ENCODE measurements at places on chromosomes 5 and 9. TPM values are rescaled to one million over a fixed set of nuclear protein-coding genes. Genes with fewer than 3 reads are reported as not detected.

The SURF1 gene
- 35.4 TPM for total RNA-seq

- no peak overlapping the region for H3K27ac ChIP-seq
- no peak overlapping the region for H3K4me3 ChIP-seq
- H3K4me1 ChIP-seq = no peaks in the 10 kb centered on the region
- DNase-seq = no peak
- no peaks in the 10 kb centered on the region for H3K36me3 ChIP-seq
Measured at GRCh38 chr9:100459963-100460362, 13.0 kb upstream of the TMEFF1 start.

DNA sequence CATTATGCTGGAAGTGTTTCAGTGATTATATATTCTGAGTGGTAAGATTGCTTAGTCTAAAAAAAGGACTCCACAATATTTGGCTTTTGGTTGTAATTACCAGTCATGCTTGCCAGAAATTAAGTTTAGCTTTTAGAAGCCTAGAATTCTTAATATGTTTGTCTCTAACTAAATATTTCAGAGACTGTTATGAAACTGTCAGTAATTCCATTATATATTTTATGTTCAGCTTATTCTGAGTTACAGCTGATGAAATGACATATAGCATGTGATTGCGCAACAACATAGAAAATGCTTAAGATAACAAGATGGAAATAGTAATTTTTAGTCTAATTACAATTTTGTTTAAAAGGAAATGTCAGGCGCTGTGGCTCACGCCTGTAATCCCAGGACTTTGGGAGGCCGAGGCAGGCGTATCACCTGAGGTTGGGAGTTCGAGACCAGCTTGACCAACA, 44.2 kb downstream of the KIAA1958 start:
- H3K27me3 ChIP-seq = no peaks in the 10 kb centered on the region
- H3K36me3 ChIP-seq = peaks cover 2% of the 10 kb centered on the region
- H3K27ac ChIP-seq = no peak overlapping the region

- peaks cover 8% of the 10 kb centered on the region for H3K36me3 ChIP-seq
- no peak overlapping the region for H3K4me3 ChIP-seq
- no peak for DNase-seq
- H3K27ac ChIP-seq = peak overlapping the region; percentile 41
- H3K4me1 ChIP-seq = peaks cover 20% of the 10 kb centered on the region
- H3K27me3 ChIP-seq = no peaks in the 10 kb centered on the region
Measured at GRCh38 chr9:19975499-19975898, 186.7 kb upstream of the SLC24A2 start.

GRCh38 chr9:101126556-101126955, 98.0 kb downstream of the PLPPR1 start:
- H3K36me3 ChIP-seq = no peaks in the 10 kb centered on the region
- no peak overlapping the region for H3K4me3 ChIP-seq
- H3K27me3 ChIP-seq = no peaks in the 10 kb centered on the region
- no peak for DNase-seq

GRCh38 chr9:16801871-16802466, 68.5 kb downstream of the BNC2 start:
- H3K27ac ChIP-seq = no peak overlapping the region
- no peaks in the 10 kb centered on the region for H3K27me3 ChIP-seq
- no peaks in the 10 kb centered on the region for H3K36me3 ChIP-seq
- H3K4me3 ChIP-seq = no peak overlapping the region
- H3K4me1 ChIP-seq = no peaks in the 10 kb centered on the region

DNA sequence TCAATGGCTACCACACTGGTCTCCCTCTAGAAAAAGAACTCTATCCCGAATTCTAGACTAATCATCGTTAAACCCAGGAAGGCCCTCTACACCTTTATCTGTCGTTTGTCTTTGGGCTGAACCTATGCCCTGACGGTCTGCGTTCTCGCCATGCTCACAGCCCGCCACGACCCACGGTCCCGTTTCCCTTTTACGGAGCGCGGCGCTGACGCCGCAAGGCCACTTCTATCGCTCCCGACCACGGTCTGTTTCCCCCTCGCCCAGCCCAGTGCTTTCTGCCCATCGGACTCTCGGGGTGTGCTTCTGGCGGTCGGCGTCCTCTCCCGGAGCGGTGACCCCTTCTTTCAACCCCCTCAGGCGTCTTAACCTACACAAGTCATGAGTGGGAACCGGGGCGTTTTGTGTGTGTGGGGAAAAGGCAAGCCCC, 974 bp downstream of the C9orf40 start:
- peak overlapping the region; percentile 97 for H3K27ac ChIP-seq
- H3K4me1 ChIP-seq = peaks cover 50% of the 10 kb centered on the region
- H3K4me3 ChIP-seq = peak overlapping the region; percentile 98
- H3K27me3 ChIP-seq = no peaks in the 10 kb centered on the region
- peaks cover 18% of the 10 kb centered on the region for H3K36me3 ChIP-seq

DNA sequence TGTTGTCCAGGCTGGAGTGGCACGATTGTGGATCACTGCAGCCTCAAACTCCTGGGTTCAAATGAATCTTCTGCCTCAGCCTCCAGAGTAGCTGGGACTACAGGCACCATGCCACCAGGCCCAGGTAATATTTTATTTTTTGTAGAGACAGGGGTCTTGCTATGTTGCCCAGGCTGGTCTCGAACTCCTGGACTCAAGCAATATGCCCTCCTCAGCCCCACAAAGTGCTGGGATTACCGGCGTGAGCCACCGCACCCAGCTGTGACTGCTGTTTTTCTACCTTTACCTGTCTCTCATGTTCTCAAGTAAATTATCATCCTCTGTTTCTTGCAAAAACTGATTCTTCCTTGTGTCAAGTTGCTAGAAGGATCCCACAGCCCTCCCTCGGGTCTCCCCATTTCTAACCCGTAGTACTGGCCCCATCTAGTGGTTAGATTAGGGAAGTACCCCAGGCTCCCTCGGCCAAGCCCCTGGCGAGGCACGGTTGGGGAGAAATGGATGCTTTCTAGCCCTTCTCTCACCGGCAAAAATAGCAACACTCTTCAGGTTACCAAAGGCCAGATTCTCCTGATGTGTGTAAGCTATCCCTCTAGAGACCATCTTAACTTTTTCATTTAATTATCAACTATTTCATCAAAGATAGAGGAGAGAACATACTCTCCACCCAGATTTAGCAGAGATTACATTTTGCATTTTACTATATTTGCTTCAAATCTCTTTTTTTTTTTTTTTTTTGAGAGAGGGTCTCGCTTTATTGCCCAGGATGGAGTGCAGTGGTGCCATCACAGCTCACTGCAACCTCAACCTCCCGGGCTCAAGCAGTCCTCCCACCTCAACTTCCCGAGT, 19.2 kb upstream of the TOR1B start:
- no peak overlapping the region for H3K4me3 ChIP-seq
- H3K36me3 ChIP-seq = no peaks in the 10 kb centered on the region
- peak; percentile 81 for DNase-seq
- peaks cover 20% of the 10 kb centered on the region for H3K27me3 ChIP-seq
- no peak overlapping the region for H3K27ac ChIP-seq

The ZNF474 gene
- not detected for total RNA-seq

DNA sequence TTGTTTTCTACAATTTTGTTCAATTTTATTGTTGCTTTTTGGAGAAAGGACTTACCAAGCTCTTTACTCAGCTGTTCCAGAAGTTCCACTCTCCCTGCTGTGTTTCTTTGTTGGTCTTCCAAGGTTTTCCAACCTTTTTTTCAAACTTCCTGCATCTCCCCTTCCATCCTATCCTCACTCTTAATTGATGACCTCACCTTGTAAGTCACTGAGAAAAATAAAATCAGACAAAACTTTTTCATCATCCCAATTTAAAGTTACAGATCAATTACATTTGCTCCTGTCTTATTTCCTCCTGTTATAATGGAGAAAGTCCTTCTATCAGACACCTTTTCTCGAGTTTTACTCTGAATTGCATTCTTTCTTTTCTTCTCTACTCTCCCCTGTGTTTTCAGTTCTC, 121.1 kb downstream of the DMXL1 start:
- DNase-seq = no peak
- no peaks in the 10 kb centered on the region for H3K27me3 ChIP-seq
- peaks cover 11% of the 10 kb centered on the region for H3K4me1 ChIP-seq

GRCh38 chr5:143749581-143750205, 62.3 kb upstream of the HMHB1 start:
- no peaks in the 10 kb centered on the region for H3K4me1 ChIP-seq
- H3K4me3 ChIP-seq = no peak overlapping the region
- peaks cover 3% of the 10 kb centered on the region for H3K27me3 ChIP-seq
- no peak for DNase-seq
- no peaks in the 10 kb centered on the region for H3K36me3 ChIP-seq
- H3K27ac ChIP-seq = no peak overlapping the region

- no peak overlapping the region for H3K27ac ChIP-seq
- no peaks in the 10 kb centered on the region for H3K4me1 ChIP-seq
- no peak overlapping the region for H3K4me3 ChIP-seq
- H3K36me3 ChIP-seq = peaks cover 3% of the 10 kb centered on the region
- no peaks in the 10 kb centered on the region for H3K27me3 ChIP-seq
Measured at GRCh38 chr5:43711496-43711895, 108.5 kb downstream of the NNT start.

DNA sequence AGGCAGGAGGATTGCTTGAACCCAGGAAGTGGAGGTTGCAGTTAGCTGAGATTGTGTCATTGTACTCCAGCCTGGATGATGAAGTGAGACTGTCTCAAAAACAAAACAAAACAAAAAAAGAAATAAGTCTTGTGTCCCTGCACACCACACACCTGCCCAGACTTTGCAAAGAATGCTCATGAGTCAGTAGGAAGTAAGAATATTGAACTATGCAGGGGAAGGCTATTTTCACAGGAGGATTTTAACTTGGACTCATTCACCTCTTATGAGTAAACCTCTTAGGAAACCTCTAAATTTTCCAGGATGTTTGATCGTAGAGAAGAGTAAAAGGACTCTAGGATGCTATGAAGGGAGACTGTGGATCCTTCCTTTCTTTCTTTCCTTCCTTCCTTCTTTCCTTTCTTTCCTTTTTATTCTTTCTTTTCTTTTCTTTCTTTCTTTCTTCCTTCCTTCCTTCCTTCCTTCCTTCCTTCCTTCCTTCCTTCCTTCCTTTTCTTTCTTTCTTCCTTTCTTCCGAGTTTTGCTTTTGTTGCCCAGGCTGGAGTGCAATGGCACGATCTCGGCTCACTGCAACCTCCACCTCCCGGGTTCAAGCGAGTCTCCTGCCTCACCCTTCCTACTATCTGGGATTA, 96.7 kb upstream of the CLINT1 start:
- H3K36me3 ChIP-seq = no peaks in the 10 kb centered on the region
- peaks cover 22% of the 10 kb centered on the region for H3K27me3 ChIP-seq
- H3K27ac ChIP-seq = no peak overlapping the region
- H3K4me3 ChIP-seq = no peak overlapping the region

DNA sequence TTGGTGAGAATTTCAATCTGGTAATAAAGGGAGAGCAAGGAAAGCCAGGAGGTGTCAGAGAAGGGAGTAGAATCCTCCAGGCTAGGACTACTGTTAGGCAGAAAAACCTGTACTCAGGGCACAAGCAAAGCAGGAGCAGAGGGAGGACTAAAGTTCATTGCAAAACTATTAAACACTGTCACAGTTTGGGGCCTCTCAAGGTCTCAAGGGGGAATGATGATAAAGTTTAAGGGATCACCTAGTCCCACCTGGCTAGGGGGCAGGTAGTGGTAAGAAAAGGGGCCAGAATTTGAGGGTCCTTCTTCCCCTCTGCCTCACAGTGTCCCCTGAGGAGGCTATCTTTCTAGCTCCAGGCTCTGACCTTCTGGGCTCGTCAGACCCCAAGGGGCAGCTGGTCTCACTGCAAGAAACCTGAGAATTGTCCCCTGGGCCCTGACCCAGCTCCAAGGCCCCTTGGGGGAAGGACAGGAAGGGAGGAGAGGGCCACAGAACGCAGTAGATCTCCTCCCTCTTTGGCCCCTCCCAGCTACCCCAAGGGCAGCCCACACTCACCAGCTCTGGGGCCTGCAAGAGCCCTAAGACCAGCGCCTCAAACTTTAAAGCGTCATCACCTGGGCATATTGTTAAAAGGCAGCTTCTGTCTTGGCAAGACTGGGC, 974 bp downstream of the CCDC69 start:
- peaks cover 27% of the 10 kb centered on the region for H3K36me3 ChIP-seq
- H3K27me3 ChIP-seq = no peaks in the 10 kb centered on the region
- peak; percentile 82 for DNase-seq
- H3K27ac ChIP-seq = peak overlapping the region; percentile 91
- H3K4me3 ChIP-seq = peak overlapping the region; percentile 93

The SLC23A1 gene
- total RNA-seq = 2.5 TPM

DNA sequence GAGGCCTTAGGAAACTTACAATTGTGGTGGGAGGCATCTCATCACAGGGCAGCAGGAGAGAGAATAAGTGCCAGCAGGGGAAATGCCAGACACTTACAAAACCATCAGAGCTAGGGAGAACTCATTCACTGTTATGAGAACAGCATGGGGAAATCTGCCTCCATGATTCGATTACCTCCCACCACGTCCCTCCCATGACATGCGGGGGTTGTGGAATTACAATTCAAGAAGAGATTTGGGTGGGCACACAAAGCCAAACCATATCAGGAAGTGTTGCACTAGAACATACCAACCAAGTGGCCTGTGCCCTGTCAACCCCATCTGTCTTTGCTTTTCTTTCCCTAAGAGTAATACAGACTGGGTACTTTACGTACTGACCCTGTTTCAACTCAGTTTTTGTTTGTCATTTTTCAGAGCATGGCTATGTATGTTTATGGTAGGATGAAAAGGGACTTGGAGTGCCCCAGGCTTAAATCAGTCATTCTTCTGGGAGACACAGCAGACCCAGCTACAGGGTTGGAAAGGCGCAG, 58.3 kb upstream of the TGFBR1 start:
- peaks cover 60% of the 10 kb centered on the region for H3K4me1 ChIP-seq
- peaks cover 25% of the 10 kb centered on the region for H3K36me3 ChIP-seq
- no peak overlapping the region for H3K4me3 ChIP-seq
- H3K27me3 ChIP-seq = no peaks in the 10 kb centered on the region

The CBY3 gene
- total RNA-seq = not detected

DNA sequence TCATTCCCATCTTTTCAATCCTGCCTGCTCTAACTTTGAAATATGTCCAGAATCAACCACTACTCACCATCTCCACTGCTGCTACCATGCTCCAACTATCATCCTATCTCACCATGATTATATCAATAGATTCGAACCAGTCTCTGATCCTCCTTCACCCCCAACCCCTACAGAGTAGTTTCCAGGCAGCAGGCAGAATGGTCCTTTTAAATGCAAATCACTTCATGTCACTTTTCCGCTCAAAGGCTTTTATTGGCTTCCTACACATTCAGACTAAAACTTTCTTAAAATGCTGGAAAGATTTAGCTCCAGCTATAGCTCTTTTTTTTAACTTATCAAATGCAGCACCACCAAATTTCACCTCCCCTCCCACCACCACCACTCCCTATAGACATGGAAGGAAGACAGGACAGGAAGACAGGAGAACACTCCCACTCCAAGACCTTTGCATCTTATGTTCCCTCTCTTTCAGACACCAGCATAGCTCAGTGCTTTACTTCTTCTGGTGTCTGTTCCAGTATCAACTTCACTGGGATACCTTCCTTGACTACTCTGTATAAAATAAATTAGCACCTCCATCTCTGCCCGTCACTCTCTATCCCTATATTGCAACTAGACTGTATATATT, 9.9 kb upstream of the PPP2R2B start:
- no peak for DNase-seq
- H3K4me3 ChIP-seq = no peak overlapping the region
- H3K27ac ChIP-seq = no peak overlapping the region
- H3K27me3 ChIP-seq = peaks cover 18% of the 10 kb centered on the region
- peaks cover 13% of the 10 kb centered on the region for H3K4me1 ChIP-seq

- no peak overlapping the region for H3K4me3 ChIP-seq
- peaks cover 7% of the 10 kb centered on the region for H3K4me1 ChIP-seq
- H3K36me3 ChIP-seq = peaks cover 2% of the 10 kb centered on the region
- DNase-seq = no peak
Measured at GRCh38 chr9:130661451-130662098, 2.8 kb upstream of the PRDM12 start.
